Activated B cell treated with CpG ODN at 0.5 μM for 24 hours (primary cell): ENCODE measurements at places on chromosomes 1 and 21.

DNA sequence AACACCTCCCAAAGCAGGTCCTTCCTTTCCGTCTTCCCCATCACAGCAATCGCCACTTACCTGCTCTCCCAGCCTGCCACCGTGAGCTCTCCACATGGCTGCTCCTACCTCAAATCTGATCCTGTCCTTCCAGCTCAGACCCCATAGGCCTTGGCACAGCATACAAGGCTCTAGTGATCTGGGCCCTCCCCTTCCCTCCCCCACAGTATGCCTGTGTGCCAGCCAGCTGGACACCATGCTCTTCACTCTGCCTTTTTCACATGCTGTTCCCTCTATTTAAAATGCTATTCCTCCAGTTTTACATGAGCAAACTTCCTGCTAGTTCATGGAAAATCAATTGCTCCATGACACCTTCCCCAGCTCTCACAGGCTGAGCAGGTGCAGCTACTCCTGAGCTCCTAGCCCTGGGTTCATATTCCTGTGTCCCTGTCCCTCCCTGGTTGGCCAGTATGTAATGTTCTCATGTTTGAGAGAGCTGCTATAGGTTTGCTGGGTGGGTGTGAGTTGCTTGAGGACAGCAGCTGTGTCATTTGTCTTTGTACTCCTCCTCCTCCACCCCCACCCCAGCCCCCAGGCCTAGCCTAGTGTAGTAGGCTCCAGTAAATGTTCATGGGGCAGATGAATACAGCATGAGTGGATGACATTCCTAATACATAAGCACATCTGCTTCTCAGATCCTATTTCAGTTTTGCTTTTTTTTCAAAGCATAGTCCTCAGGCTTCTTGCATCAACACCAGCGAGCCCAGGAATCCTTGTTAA is 6.3 kb upstream of the TNNT2 start:
- DNase-seq, result no peak

DNA sequence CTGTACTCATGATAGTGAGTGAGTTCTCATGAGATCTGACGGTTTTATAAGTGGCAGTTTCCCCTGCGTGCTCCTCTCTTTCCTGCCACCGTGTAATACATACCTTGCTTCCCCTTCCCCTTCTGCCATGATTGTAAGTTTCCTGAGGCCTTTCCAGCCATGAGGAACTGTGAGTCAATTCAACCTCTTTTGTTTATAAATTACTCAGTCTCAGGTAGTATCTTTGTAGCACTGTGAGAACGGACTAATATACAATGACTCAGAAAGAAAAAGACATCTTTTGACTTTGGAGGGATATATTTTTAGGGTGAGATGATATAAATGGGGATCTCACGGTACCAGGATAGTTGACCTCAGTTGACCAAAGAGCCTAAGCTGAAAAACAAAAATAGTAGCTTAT is 74.7 kb upstream of the BACH1 start:
- no peak for DNase-seq

- DNase-seq, result no peak
Measured at GRCh38 chr1:240234485-240235210, 143.0 kb downstream of the FMN2 start.

DNA sequence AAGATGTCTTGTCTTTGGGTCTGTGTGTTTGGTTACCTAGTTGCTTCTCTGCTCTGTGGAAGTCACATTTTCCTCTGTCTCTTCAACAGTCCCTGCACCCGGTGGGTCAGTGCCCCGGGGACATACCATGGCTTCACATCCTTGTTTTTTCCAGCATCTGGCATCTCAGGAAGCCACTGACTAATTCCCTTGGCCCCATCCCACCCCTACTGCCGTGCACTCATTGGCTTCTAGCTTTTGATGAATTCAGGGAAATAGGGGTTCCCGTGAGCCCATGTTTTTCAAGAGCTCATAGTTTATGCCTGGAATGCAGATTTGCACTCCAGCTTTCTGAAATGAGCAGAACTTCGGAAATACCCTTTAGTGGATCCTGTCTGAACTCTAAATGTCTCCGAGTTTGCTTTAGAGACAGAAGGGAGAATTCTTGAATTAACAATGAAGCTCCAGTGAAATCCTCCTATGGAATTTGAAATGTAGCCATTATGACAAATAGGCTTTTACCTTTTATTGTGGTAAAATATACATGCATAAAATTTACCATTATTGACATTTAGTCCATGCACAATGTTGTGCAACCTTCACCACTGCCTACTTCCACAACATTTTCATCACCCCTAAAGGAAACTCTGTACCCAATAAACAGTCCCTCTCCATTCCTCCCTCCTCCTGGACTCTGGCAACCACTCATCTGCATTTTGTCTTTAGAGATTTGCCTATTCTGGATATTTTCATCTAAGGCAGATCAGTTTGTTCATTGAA is 67.5 kb downstream of the CLIC6 start:
- DNase-seq, result no peak

GRCh38 chr1:154133256-154133655 is 21.6 kb downstream of the NUP210L start:
- DNase-seq, result no peak

- DNase-seq, result peak; percentile 39
Measured at GRCh38 chr21:38861989-38862683, 56.4 kb downstream of the ETS2 start.

- DNase-seq, result no peak
Measured at GRCh38 chr1:84919461-84919970, 26.5 kb upstream of the LPAR3 start.

DNA sequence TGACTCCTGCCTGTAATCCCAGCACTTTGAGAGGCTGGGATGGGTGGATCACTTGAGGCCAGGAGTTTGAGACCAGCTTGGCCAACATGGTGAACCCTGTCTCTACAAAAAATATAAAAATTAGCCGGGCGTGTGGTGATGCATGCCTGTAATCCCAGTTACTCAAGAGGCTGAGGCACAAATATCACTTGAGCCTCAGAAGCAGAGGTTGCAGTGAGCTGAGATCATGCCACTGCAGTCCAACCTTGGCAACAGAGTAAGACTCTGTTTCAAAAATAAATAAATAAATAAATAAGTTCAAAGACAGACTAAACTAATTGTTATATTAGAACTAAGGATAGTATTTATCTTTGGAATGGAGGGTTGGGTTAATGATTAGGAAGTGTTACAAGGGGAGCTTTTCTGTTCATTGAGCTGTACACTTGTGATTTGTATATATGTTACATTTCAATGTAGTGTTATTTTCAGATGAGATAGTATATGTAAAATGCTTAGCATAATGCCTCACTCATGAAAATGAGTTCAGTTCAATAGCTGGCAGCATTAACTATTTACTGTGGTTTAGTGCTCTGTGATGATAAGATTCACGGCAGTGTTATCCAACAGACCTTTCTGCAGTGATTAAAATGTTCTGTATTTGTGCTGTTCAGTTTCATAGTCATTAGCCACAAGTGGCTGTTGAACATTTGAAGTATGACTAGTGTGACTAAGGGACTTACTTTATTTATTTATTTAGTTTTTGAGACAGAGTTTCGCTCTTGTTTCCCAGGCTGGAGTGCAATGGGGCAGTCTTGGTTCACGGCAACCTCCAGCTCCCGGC is 47.7 kb downstream of the OSBPL9 start:
- no peak for DNase-seq

GRCh38 chr1:173050865-173051264 is at the start of gene TNFSF18:
Gene TNFSF18 (minus strand): TSS chr1:173050941. CDS start chr1:173050896, 45 bp downstream.
- no peak for DNase-seq

- no peak for DNase-seq
Measured at GRCh38 chr1:232519186-232519585, 110.7 kb downstream of the SIPA1L2 start.

DNA sequence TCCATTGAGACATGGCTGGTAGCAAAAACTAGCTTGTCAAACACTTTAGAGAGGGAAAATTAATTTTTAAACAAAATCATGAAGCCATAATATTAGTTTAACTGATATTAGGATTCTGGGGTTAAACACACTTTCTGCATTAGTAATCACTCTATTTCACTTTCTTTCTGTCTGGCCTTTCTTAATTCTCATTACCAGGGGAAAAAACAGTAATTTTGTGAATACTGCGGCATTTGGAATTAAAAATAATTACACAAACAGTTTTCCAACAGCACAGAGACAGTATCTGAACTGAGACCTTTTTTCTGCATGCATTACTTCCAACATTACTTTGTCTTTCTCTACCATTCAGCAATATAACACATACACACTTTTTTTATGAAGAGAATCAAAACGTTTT is 190.6 kb downstream of the MRPL39 start:
- no peak for DNase-seq

DNA sequence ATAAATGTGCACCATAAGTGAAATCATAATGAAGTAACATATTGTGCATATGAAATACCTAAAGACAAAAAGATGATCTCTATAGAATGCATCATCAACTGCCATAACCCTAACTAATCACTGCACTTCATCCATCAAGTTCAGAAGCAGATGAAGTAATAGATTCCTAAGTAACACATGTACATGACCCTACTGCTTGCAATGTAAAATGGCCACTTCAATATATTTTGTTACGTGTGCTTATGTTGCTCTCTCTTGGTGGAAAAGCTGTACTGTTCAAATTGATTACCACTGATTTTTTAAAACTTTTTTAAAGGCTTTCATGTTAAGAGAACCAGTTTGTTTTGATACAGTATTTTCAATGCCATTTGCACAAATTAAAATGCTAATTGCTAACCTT is 141.8 kb downstream of the TTLL7 start:
- DNase-seq, result no peak

- no peak for DNase-seq
Measured at GRCh38 chr1:171217658-171218443, 30.4 kb upstream of the FMO1 start.

GRCh38 chr21:41777951-41778815 is 11.3 kb upstream of the RIPK4 start:
- DNase-seq, result no peak

GRCh38 chr1:111803951-111804350 is 48.2 kb downstream of the DDX20 start:
- DNase-seq, result no peak

DNA sequence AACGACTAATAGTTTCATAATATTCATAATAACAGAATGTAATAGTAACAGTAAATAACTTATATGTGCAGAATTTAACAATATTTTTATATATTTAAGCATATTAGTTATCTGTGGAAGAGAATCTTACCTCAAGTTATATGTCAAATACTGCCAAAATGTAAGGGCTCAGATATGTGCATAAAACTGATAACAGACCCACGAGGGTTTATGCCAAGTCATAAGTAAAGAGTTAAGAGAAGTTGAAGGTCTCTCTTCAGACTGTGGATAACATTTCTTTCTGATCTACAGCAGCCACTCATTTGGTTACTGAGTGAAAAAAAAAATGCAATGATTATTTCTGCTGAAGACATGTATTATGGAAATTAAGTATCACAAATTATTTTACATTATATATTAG is 1167.8 kb upstream of the NCAM2 start:
- no peak for DNase-seq

DNA sequence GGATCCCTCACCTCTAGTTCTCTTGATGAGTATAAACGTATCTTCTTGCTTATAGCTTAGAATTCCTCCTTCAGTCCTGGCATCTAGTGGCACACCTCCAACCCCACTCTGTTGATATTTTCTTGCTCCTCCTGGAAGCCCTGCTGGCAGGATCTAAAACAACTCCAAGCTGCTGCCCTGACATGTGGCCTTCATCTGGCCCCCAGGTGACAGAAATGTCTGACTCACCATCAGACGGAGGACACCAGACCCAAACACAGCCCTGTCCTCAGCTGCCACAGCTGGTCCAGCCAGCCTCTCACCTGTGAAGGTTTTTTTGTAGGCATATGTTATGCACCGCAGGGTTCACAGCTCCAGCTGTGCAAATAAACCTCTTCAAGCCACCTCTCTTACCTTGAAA is 53.4 kb downstream of the KRTAP19-8 start:
- DNase-seq, result no peak

DNA sequence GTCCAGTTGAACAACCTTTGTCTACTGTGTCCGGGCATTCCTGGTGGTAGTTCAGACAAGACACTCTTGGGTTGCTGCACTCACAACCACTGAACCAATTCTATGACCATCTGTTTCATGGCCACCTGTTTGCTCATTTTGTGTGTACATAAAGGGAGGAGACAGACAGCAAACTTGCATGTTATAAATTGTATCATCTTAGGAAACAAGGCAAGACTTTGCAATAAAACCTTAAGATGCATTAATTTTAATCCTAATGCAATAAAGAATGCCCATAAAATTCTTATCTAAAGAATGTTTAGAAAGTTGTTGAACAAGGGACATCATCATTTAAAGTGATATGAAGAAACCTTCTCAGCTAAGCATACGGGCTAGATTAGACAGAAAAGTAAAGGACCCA is 34.8 kb downstream of the ADAM30 start:
- no peak for DNase-seq

- DNase-seq, result no peak
Measured at GRCh38 chr1:98792123-98792522, 130.6 kb downstream of the SNX7 start.

DNA sequence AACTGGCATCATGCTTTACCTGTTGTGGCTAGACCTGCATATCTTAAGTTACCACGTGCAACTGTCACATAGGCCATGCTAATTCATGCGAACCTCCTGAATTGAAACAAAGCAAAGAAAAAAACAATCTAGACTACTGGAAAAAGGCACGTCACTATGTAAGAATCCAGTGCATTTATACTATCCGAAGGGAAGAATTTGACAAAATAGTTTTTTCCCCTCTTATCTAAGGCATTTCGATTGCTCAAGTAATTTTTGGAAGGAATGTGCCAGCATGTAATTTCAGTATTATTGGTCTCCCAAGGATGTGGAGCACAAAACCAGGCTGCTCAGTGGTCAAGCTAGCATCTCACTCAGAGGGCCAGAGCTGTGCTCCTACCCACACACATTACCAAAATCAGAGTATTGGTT is 31.5 kb upstream of the C1orf198 start:
- no peak for DNase-seq

- DNase-seq, result no peak
Measured at GRCh38 chr1:43402089-43402865, 12.6 kb downstream of the SZT2 start.

DNA sequence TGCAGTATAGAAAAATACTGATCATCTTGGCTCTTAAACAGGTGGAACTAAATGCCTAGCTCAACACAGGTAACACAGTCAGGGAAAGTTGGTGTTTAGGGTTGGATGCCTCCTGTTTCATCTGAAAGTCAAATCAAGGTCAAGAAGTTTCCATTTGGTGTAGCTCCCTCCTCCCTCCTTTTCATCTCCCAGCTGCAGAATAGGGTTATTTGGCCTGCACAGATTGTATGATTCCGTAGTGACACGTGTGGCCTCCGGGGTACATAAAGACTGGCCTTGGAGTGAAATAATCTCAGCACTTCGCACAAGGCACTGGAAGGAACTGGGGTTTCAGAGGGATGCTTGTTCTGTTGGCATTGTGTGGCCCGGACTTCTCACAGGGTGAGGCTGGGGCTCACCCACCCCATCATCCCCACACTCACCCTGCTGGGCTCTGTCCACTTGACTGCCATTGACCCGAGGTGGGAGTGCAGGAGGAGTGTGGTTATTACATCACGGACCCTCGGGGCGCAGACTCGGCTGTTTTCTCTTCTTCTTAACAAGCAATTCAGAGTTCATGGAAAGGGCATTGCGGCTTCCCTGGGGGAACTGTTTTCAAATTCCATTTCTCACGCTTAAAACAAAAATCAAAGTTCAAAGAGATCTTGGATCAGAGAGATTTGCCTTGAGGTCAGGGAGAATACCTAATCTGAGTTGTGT is 18.4 kb downstream of the IGSF5 start:
- DNase-seq, result no peak
